ENCODE measurements at places on chromosomes 5 and 9.

- DNase-seq = no peak
Observed at GRCh38 chr5:123433596-123433995, 10.4 kb upstream of the CEP120 start.

- no peak for DNase-seq
Observed at GRCh38 chr9:104304925-104305324, 199.1 kb upstream of the OR13F1 start.

GRCh38 chr5:56330806-56331205 is 97.7 kb upstream of the ANKRD55 start:
- no peak for DNase-seq

GRCh38 chr5:58649716-58650115 is 66.8 kb downstream of the RAB3C start:
- DNase-seq = no peak

DNA sequence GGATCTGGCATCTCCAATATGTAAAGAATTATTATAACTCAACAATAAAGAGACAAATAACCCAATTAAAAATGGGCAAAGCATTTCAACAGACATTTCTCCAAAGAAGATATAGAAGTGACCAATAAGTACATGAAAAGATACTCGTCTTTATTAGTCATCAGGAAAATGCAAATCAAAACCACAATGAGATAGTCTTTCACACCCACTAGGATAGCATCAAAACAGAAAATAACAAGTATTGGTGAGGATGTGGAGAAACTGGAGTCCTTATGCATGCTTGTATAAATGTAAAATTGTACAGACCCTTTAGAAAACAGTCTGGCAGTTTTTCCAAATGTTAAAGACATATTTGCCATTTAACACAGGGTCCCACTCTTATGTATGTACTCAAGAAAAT is 39.1 kb upstream of the ITGA1 start:
- no peak for DNase-seq

DNA sequence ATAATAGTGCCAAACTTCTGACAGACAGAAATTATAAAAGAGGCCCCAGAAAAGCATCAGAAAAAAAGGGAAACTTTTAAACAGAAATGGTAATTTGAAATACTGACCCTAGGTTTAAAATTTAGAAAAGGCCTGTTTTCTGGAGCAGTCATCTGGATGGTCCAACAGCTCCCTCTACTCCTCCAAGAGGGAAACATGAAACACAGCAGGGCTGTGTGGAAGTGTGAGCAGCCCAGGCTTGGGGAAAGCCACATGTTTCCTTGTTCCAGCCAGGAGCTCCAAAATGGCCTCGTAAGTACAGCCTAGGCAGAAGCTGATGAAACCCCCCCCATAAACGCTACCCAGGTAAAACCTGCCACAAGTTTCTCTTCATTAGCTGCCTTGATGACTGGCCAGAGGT is 499.3 kb upstream of the ADAMTS16 start:
- no peak for DNase-seq

DNA sequence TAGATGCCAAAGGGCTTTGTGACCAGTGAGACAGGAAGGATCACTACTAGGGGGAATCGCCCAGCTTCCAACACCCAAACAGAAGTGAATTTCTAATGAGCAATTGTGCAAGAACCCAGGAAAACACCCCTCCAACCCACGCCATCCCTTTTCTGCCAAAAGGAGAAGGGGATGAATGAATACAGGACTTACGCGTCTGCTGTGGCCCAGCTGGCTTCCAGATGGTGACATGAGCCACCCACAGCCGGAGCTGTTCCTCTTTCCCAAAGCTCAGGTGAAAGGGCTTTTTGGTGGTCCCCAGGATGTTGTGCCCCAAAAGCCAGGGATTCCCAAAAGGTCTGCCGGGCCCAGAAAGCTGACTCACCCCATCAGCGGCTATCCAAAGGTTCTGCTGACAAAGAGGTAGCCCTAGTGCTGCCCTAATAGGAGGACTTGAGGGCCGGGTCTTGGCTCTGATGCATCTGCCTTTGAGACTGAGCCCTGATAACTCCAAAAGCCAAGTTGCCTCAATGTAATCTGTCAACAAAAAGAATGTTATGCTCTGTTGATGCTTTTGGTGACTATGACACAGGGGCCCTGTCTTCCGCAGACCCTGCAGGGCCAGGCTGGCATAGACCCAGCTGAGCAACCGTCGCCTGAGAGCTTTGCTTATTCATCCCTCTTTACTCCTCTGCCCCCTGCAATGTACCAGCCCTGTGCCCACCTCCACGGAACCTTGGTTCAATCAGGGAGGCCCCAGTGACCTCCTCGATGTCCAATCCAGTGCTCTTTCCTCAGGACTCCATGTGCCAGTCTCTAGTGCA is 14.5 kb downstream of the GSN start:
- DNase-seq = peak; percentile 66

GRCh38 chr5:168807287-168807686 is 228.1 kb upstream of the PANK3 start:
- DNase-seq = no peak

DNA sequence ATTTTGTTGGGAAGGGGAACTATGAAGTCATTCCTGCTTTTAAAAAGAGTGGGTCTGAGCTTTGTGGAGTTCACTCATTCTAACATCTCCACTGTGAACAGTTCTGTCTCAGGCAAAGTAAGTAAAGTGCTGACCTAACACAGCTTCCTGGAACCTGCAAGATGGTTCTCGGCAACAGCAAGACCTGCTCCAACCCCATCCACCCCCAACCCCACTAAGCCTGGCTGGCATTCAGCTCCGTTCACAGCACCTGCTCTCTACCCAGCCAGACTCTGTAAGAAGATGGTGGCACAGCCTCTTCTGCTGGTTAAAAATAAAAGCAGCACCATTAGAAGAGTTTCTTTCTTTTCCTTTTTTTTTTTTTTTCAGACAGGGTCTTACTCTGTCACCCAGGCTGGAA is 42.0 kb downstream of the EPB41L4B start:
- DNase-seq = no peak

- peak; percentile 59 for DNase-seq
Observed at GRCh38 chr5:142324136-142324870, 518 bp downstream of the SPRY4 start.

GRCh38 chr9:130138171-130138653 is 34.0 kb upstream of the NCS1 start:
- peak; percentile 93 for DNase-seq

DNA sequence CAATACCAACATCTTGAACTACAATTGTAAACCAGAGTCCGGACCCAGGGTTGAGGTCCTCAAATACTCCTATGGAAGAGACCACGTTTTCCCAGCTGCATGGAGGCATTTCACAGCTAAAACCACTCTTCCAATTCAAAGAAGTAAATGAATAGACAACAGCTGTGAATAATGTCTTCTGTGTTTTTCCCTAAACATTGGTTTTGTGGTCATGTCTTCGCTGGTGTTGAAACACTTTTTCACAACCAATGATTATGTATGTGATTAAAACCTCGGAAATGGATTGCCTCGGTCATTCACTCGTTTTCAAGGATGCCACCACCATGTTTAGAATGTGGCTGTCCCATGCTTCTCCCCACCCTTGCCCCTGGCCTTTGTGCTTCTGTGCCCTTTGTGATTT is 9.4 kb upstream of the TENT4A start:
- DNase-seq = peak; percentile 40

DNA sequence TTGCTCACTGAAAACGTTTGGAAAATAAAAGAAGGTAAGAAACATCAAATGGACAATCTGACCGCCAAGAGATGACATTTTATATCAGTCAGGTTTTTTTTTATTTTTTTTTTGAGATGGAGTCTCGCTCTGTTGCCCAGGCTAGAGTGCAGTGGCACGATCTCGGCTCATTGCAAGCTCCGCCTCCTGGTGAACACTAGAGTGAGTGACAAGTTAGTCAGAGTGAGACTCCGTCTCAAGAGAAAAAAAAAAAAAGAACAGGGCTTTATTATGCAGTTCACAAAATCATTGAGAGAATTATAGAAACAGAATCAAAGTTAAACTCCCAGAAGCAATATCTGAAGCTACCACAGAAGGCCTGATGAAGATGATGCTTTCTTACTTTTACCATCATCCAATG is 70.1 kb downstream of the DTWD2 start:
- no peak for DNase-seq

GRCh38 chr5:123882965-123883345 is 371.0 kb downstream of the CSNK1G3 start:
- DNase-seq = no peak

DNA sequence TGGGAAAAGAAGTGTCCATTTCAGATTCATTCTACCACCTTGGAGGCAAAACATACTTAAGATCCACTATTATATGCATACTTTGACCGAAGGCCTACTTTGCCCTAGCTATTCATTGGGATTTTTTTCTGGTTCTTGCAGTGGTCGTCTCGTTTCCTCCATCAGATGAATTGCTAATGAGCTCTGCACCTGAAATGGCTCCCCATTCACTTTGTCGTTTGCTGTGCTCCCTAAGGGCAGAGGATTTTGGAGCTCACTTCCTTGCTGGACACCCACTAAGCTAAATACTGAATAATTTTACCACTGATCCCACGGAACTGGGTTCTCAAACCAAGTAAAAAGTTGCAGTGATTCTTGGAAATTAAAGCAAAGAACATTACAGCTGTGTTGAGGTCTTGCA is 1.9 kb downstream of the KDM3B start:
- DNase-seq = no peak

DNA sequence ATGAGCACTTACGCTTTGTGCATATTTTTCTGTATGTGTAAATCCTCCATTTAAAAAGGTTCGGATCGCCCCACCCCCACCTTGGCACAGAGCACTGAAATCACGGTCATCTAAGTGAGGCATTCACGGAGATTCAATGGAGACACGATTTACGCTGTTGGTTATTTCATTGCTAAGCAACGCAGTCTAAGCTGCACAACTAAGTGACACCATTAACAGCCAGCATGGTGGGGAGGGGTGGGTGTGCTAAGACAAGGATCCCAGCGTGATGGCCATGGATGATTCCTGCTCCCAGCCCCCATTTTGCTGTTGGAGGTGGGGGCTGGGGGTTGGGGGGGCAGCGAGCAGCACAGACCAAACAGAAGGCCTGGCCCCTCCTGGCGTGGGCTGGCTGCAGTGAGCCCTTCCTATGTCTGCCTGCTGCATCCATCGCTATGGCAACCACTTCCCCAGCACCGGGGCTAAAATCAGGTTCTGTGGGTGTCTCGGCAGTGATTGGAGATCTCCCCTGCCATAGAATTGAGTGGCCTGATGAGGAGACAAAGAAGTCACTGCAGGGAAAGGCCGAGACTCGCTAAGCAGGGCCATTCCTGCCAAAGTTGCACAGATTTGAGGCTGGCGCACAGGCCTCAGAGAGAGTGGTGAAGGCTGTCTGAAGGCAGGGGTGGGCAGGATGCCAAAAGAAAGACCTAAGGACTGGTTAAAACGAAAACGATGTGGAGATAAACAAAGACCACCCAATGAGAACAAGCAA is 14.3 kb upstream of the MARCHF6 start:
- no peak for DNase-seq

GRCh38 chr5:142447887-142448286 is 123.1 kb upstream of the SPRY4 start:
- DNase-seq = no peak

DNA sequence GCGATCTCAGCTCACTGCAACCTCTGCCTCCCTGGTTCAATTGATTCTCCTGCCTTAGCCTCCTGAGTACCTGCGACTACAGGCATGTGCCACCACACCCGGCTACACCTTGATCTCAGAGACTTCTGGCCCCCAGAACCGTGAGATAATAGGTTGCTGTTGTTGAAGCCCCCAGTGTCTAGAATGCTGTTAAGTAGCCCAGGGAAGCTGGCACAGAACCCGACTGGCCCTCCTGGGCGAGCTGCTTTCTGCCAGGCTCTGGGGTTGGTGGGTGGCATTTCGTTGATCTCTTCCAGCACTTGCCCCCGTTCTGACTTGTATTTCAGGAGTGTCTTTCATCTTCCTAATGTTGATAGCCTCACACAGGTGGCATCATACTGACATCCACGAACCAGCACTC is 807.1 kb downstream of the CDH9 start:
- no peak for DNase-seq

GRCh38 chr9:123867034-123867433 is 62.9 kb downstream of the DENND1A start:
- DNase-seq = no peak

DNA sequence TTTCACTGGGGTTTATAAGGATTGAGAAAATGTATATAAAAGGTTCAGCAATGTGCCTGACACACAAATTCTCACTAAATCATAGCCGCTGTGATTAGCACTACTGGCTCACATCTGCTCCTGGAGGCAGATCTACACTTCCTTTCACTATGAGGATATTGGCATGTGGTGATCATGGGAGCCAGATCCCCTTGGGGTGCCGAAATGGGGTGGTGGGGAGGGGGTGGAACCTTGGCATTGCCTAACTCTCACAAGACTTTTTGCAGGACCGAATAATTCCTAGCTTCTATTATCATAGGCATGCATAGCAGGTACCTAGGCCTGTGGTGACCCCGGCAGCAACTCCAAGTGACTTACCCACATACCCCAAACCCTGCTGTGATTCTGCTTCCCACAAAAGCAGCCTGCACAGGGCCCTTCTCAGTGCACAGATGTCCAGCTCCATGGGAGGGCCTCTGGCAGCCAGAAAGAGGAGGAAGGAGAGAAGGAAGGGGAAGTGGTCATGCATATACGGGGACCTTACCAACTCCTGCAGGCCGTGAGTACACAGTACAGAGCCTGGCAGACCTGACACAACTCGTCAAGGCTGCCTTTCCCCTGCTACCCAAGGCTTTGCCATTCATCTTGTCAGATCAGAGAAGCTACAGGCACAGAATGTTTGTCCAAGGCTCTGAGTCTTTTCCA is 61.3 kb upstream of the IQGAP2 start:
- DNase-seq = no peak

DNA sequence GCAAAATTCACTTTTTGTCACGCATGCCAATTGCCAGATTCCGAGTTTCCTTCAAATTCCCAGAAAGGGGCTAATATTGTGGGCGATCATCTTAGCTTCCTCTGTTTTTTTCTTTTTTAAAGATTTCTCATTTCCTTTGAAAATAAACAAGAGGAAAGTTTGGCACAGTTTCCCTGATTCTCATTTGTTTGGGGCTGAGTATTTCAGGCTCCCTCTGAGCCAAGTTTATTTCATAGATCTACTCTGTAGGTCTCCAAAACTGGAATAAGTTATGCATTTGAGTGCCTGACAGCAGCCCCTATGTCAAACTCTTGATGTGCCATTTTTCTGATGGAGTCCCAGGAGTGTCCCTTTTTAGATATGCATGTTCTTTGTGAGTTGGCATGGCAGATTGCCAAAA is 1297.2 kb upstream of the WWC1 start:
- DNase-seq = no peak

DNA sequence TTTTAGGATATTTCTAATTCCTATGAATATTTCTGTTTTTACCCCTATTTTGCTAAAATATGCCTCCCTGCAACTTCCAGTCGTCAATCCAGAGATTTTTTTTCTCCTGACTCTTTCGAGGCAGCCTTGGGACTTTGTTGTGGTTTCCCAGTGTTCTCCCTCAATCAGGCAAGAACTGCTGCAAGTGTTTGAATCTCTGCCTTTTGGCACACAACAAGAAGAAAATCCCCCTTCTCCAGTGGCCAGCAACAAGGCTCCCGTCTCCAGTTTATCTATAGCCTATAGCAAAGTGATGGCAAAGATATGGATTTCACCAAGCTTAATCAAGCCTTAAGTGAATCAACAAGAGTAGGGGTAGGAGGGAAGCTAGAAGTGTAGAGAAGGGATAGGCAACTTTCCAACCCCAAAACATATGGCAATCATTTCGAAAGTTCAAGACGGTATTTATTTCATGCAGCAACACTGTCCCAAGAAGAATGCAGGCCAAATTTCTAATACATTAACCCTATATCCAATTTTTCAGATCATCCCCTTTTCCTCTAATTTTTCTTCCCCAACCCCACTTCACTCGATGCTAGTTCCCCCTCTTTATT is 37.7 kb upstream of the PAPPA start:
- DNase-seq = no peak

GRCh38 chr5:178069909-178070308 is 43.4 kb upstream of the N4BP3 start:
- peak; percentile 53 for DNase-seq
